Myocyte (in vitro differentiated cells): ENCODE measurements at places on chromosomes 5 and 9. TPM values are rescaled to one million over a fixed set of nuclear protein-coding genes. Genes with fewer than 3 reads are reported as not detected.
A peak's percentile ranks its signal among the peaks of the same experiment; 100 is the strongest.

ANP32B gene
- total RNA-seq = 7.0 and 7.1 TPM in 2 replicates

PCSK5 gene
- 5.2 and 5.4 TPM in 2 replicates for total RNA-seq

CRB2 gene
- not detected in 2 replicates for total RNA-seq

JAKMIP2 gene
- not detected in 2 replicates for total RNA-seq

SPATA31D4 gene
- not detected in 2 replicates for total RNA-seq

PDGFRB gene
- total RNA-seq = 26.1 and 34.0 TPM in 2 replicates

SLC4A9 gene
- total RNA-seq = not detected in 2 replicates

FOXD4L6 gene
- 0.05 TPM in 1 of 2 replicates, not detected in the other for total RNA-seq

PCDHA9 gene
- under 0.01 and 0.03 TPM in 2 replicates for total RNA-seq

PCDHGA7 gene
- 1.1 and 2.3 TPM in 2 replicates for total RNA-seq

LCN10 gene
- not detected in 2 replicates for total RNA-seq

SLC34A1 gene
- not detected in 2 replicates for total RNA-seq

DYNC2I2 gene
- total RNA-seq = 98.8 and 116 TPM in 2 replicates

PCDHGA6 gene
- total RNA-seq = 0.88 and 1.8 TPM in 2 replicates

BNIP1 gene
- total RNA-seq = 9.9 and 15.2 TPM in 2 replicates

GFI1B gene
- 0.10 TPM in 1 of 2 replicates, not detected in the other for total RNA-seq

SHROOM1 gene
- total RNA-seq = 7.7 and 10.0 TPM in 2 replicates

GADD45G gene
- total RNA-seq = 24.1 and 81.1 TPM in 2 replicates

ROPN1L gene
- 0.68 and 0.94 TPM in 2 replicates for total RNA-seq

NEURL1B gene
- total RNA-seq = 2.7 and 3.8 TPM in 2 replicates

FGD3 gene
- 0.86 and 0.88 TPM in 2 replicates for total RNA-seq

DNA sequence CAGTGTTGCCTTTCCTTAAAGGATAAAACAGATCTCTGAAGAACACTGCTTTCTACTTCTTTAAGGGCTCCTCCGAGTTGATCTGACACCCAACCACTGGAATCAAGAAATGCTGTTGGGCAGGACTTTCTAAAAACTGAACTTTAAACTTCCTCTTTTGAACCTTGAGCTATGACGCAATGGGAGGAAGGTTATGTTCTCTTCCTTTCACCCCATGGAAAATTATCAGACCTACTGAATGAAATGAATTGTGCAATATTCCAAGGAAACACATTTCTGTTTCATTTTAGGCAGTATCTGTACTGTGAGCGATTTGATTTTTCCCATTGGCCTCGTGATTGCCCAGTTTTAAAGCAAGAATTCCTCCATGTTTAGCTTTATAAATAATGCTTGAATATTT, 206.0 kb upstream of the PRR16 start:
- no peak for DNase-seq

GRCh38 chr9:127187231-127187956, 65.0 kb upstream of the ANGPTL2 start:
- DNase-seq = peak; percentile 91

DNA sequence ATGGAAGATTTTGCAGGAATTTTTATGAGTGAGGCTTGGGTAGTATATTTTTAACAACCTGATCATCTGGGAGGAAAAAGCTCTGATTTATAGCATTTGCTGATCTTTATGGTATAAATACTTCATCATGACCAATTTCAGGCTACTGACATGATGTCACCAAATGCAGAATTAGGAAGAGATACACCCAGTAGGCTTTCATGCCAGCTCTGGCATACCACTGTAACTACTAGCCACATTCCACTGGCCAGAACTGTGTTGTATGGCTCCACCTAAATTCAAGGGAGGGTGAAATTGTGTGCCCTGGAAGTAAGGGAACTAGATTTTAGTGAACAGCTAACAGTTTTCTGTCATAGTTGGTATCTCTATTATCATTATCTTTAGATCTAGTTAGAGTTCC, 17.6 kb downstream of the AP3S1 start:
- no peak for DNase-seq

DNA sequence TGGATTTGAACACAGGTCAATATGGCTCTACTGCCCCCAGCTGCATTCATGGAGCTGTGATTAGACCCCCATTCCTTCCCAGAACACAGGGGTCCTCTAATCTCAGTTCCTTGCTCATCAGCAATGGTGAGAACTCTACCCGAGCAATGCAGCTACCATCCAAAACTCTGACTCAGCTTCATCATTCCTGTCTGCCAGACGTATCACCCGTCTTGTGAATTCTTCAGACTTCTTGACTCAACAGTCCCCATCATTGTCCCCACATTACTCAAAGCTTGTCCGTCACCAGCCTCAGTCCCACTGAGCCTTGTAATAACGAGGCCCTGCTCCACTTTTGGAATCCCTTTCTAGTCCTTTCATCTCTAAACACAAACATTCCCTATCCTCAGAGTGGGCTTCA, 36.3 kb upstream of the STX17 start:
- no peak for DNase-seq

DNA sequence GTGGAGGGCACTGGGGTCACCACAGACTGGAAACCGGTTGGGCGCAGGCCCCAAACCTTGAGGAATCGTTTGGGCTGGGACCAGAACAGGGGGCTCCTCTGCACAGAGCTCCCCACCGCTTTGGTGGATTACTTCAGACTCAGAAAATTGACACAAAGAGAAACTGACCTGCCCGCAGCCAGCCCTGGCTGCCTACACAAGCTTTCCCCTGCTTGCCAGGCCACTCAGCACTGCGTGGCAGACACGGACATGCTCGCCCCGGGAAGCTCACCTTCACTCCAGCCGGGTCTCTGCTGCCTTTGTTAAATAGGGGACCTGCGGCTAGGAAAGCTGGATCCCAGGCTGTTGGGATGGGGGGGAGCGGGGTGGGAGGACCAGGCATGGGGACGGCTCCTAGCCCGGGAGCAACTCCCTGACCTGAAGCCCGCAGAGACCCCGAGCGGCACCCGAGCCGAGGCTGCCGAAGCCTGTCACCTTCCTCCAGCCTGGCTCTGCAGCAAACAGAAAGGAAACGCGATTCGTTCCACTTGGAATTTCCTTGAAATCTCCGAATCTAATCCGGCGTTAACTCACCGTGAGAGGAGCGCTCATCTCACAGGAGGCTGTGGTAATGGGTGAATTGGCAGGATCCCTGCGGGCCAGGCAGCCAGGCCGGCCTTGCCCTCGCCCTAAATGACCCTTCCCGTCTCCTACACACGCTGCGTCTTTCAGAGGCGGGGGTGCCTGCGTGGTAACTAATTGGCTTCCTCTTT, 8.8 kb downstream of the PAX5 start:
- DNase-seq = no peak

DNA sequence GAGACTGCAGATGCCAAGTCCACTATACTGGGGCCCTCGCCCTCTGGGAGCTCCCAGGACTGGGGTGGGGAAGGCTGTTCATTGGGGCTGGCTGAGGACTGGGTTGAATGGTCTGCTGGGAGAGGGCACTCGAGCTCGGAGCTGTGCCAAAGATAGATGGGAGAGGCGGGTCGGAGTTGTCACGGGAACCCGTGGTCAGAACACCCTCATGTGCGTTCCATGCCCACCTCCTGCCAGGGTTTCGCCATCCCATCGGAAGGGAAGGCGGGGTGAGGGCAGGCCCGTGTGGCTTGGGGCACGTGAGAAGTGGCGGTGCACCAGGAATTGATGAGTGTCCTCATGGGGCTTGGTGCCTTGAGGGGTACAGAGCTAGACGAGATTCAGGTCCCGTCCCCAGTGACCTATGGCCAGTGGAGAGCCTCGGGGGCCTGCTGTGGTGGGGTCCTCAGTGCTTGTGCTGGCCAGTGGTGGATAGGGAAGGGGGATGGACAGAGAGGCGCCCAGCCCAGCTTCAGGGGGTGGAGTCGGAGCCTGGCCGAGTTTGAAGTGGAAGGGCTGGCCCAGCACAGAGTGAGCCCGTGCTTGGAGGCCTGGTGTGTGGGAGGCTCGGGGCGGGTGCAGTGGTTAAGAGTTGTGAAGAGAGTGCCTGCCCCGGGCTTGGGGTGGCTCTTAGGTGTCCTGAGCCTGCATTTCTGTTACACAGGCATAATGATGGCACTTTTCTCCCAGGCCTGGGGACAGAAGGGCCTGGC, 4.3 kb downstream of the CACFD1 start:
- no peak for DNase-seq

GRCh38 chr9:20043035-20043434, 254.2 kb upstream of the SLC24A2 start:
- no peak for DNase-seq

- DNase-seq = no peak
Measured at GRCh38 chr5:177596775-177597238, 3.1 kb upstream of the B4GALT7 start.

- DNase-seq = no peak
Measured at GRCh38 chr5:129972465-129973141, 68.3 kb downstream of the CHSY3 start.

DNA sequence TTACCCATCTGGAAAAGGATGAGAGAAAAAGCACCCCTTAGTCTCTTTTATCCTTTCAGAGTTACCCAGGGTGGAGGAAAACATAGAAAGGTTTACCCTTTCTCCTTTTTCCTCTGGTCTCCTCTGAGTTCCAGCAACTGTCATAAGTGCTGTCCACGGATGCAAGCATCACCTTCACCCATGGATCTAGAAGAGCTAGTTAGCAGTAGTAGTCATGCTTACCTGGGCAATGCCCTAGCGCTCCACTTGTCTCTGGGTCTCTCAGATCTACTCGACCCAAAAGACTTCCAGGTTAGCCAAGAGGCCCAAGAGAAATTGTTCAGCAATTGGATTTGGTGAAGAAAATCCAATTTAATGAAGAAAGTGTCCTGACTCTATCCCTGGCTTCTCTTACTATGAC, 656.2 kb upstream of the PTPRD start:
- DNase-seq = no peak

GRCh38 chr5:162274679-162275078, 207.1 kb downstream of the GABRG2 start:
- no peak for DNase-seq

DNA sequence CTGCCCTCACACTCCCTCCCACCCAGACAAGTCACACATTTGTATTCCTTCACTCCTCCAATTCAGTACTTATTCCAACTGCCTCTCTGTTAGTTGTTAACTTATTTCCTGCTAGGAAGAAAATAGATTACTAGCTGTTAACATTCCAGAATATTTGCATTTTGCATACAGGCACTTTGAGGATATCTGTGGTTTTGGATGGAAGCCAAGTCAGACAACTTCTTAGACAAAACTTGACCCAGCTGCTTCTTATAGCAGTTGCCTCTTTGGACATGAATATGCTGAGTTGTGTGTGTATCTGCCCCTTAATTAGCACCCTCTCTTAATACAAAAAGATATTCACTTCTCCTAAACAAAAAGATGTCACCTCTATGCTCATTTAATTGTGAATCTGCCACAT, 1280.6 kb upstream of the ACO1 start:
- DNase-seq = no peak

DNA sequence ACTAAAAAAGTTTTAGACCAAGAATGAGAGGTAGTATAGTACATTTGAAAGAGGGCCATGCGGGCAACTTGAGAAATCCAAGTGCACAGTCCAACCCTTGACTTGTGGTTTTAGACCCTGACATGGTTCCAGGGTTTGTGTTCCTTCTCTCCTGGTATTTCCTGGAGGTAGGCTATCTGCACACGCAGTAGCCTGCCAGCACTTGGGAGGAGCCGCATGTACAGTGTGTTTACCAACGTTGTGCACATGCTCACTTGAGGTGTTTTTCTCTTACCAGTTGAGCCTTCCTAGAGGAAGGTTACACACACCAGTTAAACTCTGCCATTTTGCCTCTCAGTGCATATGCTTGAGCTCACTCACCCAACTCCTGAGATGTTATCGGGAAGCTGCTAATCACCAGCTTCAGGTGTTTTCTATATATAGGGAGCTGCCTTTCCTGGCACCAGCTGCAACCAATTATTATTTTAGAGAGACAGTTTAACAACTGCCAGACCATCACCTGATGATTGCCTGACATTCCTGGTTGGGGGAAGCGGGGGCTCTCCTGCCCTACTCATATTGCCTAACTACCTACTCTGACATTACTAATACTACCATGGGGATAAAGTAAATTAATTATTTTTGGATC, 593.4 kb upstream of the TUSC1 start:
- no peak for DNase-seq

DNA sequence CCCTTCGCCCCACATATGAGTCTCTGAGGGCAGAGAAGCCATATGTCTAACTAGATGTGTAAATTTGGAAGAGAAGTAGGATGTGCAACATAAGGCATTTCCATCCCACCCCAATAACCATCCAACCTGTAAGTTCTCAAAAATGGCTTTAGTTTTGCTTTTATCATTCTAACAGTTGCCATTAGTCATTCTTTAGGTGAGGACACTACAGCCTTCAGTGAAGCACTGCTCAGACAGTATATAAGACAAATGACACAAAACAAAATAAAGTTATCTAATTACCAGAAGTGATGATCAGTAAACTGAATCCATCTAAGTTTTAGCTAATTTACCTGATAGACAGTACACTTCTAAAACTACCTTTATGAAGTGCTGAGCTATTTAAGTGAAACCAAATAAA, 23.9 kb downstream of the MLLT3 start:
- no peak for DNase-seq

DNA sequence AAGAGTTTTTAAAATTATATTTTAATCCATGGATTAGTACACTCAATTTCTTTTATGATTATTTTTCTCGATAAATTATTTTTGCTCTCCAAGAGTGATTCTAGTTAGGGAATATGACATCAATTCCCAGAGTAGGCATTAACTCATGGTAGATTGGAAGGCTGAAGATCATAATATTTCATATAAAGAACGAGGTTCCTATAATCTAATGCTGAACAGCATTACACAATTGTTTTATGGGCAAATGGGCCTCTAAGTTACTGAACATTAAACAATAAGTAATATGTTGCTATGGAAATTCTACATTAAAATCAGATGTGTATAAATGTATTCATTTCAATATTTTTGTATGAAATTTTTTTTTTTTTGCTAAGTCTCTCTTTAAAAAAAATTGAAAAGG, 140.3 kb downstream of the ZNF608 start:
- no peak for DNase-seq

GRCh38 chr9:121268851-121269641, 1.1 kb downstream of the GSN start:
- DNase-seq = peak; percentile 87

- peak; percentile 94 for DNase-seq
Measured at GRCh38 chr5:93582677-93583438, at the start of gene NR2F1. Gene NR2F1 (plus strand): TSS chr5:93583222. CDS start chr5:93585024, 1,802 bp downstream.

- DNase-seq = peak; percentile 5
Measured at GRCh38 chr5:26889815-26890214, 148.6 kb downstream of the CDH9 start.

DNA sequence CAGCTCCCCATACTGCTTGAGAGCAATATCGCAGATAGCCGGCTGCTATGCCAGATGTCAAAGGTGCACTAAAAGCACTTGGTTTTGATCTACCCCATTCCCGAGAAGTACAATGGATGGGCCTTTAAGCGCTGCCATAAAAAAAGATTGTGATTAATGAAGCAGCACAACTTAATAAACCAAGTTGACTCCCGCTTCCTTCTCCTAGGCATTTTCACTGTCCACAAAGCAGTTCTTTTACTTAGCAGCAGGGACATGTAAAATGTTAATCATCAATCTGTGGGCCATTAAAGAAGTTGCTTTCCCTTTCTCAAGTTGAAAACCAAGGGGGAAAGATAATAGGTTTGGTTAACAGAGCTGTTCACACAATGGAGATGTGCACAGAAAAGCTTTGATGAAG, 176.4 kb downstream of the TRPM6 start:
- no peak for DNase-seq

- no peak for DNase-seq
Measured at GRCh38 chr9:85430659-85431338, 311.0 kb downstream of the AGTPBP1 start.
